ENCODE measurements at places on chromosomes 5 and 9.

DNA sequence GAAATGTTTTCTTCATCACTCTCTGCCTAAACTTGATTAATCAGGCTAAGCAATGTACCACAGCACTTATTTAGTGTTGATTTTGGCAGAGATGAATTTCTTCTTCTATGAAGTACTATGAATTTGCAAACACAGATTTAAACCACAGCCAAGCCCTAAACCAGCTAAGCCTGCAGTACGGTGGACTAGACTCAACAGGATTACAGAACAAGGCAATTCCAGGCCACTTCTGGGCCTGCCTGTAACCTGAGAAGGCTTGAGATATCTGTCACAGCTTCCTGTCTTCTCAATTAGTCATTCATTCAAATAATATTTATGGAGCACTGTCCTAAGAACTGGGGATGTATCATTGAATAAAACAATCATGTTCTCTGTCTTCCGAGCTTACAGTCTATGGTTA is 32.4 kb upstream of the CAST start:
- DNase-seq = no peak

DNA sequence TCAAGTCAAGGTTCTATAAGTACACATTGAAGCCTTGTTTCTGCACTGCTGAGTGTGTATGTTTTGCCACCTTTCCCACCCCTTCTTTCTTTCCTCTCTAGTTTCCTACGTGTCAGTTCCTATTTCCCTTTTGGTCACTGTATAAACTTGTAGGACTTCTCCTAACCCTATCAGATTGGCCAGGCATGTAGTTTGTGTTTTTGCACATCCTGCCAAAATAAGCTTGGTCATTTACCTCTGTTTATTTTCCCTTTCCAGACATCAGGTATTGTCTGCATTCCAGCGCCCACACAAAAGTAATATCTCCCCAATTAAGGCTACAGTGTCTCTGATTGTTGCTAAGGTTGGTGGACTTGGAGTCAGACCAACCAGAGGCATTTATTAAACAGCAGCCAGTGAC is 252.9 kb upstream of the MPDZ start:
- DNase-seq = no peak

GRCh38 chr9:5626727-5627634 is 1.9 kb upstream of the RIC1 start:
- DNase-seq = no peak

- no peak for DNase-seq
Measured at GRCh38 chr5:39185761-39186160, 33.6 kb downstream of the FYB1 start.
